ENCODE measurements at places on chromosomes 11 and 22. TPM values are rescaled to one million over a fixed set of nuclear protein-coding genes. Genes with fewer than 3 reads are reported as not detected.

KCTD14 gene
- total RNA-seq, result 5.6 TPM

PNPLA5 gene
- total RNA-seq, result not detected

INPPL1 gene
- total RNA-seq, result 113 TPM

SYT7 gene
- not detected for total RNA-seq

- no peak for DNase-seq
These were observed 145.1 kb downstream of the TBC1D22A start for GRCh38 chr22:46907241-46908215.

GRCh38 chr11:67286621-67287333 lies 2.3 kb upstream of the ANKRD13D start:
- no peak for DNase-seq

Data from thoracic aorta (tissue), 2 donors.